IgD-negative memory B cell (primary cell): ENCODE measurements at places on chromosomes 7 and 10. TPM values are rescaled to one million over a fixed set of nuclear protein-coding genes. Genes with fewer than 3 reads are reported as not detected.

Gene LRIT1
- not detected for polyA plus RNA-seq

Gene KCP
- 0.26 TPM for polyA plus RNA-seq

Gene KAZALD1
- not detected for polyA plus RNA-seq

Gene C10orf105
- not detected for polyA plus RNA-seq

Gene GRK5
- polyA plus RNA-seq = 18.1 TPM

Gene EPO
- not detected for polyA plus RNA-seq

Gene MMD2
- not detected for polyA plus RNA-seq

Gene OR9A2
- polyA plus RNA-seq = not detected

Gene CPA4
- not detected for polyA plus RNA-seq

Gene PNLIPRP2
- polyA plus RNA-seq = not detected

Gene NKX2-3
- not detected for polyA plus RNA-seq

Gene SLC26A4
- polyA plus RNA-seq = not detected

Gene PRR15
- not detected for polyA plus RNA-seq

Gene PLXDC2
- 0.18 TPM for polyA plus RNA-seq

Gene HOXA4
- polyA plus RNA-seq = not detected
